ENCODE measurements at places on chromosomes 7 and 10. TPM values are rescaled to one million over a fixed set of nuclear protein-coding genes. Genes with fewer than 3 reads are reported as not detected.
A peak's percentile ranks its signal among the peaks of the same experiment; 100 is the strongest.

DNA sequence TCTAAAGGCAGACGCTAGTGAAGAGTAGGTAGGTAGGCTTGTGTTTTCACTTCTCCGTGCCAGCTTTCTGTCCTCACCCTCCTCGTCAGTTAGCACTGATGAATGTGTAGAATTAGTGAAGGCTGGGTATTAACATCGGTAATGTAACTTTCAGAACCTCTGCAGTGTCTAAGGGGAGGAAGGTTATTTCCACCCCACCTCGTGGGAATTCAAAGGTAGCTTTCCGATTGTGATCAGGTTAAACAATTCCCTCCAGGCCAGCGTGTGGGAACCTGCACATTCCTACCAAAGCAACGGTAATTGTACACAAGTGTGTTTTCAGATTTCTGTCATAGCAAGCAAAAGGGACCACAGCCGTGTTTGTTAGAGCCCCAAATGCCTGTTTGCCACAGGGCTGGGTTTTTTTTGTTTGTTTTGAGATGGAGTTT, 405.0 kb upstream of the GALNT17 start:
- no peak for DNase-seq

GRCh38 chr10:44650691-44651661, 260.2 kb upstream of the TMEM72 start:
- no peak for DNase-seq

GRCh38 chr7:66950311-66950710, 29.3 kb downstream of the TMEM248 start:
- no peak for DNase-seq

GRCh38 chr10:79947083-79947415, 1.9 kb downstream of the SFTPD start:
- DNase-seq, result no peak

GRCh38 chr7:24245362-24245761, 38.6 kb upstream of the NPY start:
- DNase-seq, result no peak

GRCh38 chr10:23337616-23338015, 7.0 kb downstream of the C10orf67 start:
- no peak for DNase-seq

DNA sequence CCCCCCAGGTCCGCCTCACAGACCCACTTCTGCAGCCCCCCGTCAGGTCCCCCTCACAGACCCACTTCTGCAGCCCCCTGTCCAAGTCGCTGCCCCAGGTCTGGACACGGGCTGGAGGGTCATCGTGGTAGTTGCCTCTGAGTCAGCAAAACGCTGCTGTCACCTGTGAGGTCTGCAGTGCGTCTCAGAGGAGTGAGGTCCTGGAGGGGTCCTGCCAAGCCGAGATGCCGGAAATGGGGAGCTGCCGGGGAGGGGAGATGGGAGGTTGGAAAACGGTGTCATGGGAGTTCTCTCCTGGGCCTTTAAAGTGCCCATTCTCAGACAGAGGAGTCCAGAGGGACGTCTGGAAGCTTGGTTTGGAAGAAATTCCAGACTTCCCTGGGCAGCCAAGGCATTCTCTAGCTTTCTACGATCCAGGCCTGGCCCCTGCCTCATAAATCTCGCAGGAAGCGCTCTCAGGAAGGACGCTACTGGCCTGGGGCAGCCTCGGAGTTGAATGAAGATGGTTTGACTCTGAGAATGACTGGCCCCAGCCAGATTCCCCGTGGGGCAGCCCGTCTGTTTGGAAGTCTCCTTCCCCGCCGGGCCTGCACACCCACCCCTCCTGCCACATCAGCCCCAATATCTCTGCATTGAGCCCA, 38.7 kb downstream of the CALML3 start:
- no peak for DNase-seq

GRCh38 chr10:5466451-5467206, 32.7 kb downstream of the CALML5 start:
- no peak for DNase-seq

GRCh38 chr7:25646726-25647413, 418.6 kb upstream of the NPVF start:
- no peak for DNase-seq

GRCh38 chr10:84336406-84337090, 8.2 kb downstream of the CCSER2 start:
- DNase-seq, result no peak

GRCh38 chr10:61063034-61063433, 119.0 kb upstream of the RHOBTB1 start:
- DNase-seq, result no peak

GRCh38 chr10:86481761-86482160, 39.8 kb downstream of the WAPL start:
- DNase-seq, result no peak

GRCh38 chr7:82559193-82559805, 115.7 kb upstream of the CACNA2D1 start:
- no peak for DNase-seq

DNA sequence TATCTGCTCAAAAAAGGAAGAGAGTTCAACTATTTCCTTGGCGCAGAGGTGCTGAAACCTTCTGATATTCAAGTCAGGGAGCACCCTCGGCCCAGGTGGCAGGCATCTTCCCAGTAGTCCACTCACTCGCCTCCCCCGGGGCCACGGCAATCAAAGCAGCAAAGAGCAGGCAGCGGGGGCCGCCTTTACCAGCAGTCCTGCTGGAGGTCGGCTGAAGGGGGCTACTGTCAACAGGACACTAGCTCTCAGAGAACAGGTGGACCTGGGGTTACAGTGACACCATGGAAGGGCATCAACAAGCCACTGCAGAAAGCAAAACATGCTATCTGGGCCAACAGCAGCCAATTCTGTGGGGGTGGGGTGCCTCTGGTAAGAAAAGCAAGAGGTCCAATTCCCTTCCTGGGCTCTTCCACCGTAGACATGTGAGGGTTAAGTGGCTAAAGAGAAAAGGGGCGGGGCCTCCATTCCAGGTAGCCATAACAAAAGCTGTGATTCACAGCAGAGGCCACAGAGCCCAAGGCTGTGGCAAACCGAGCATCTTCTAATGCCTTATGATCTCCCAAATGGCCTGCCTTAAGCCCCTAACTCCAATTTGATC, 9.4 kb downstream of the FZD9 start:
- no peak for DNase-seq

GRCh38 chr7:129213828-129214227, 11.0 kb upstream of the AHCYL2 start:
- no peak for DNase-seq

GRCh38 chr7:159042581-159043101, 102.0 kb downstream of the VIPR2 start:
- no peak for DNase-seq

- no peak for DNase-seq
These were observed 19.0 kb downstream of the KCNH2 start for GRCh38 chr7:150959081-150959480.

GRCh38 chr7:155586843-155587440, 40.6 kb upstream of the CNPY1 start:
- DNase-seq, result no peak

DNA sequence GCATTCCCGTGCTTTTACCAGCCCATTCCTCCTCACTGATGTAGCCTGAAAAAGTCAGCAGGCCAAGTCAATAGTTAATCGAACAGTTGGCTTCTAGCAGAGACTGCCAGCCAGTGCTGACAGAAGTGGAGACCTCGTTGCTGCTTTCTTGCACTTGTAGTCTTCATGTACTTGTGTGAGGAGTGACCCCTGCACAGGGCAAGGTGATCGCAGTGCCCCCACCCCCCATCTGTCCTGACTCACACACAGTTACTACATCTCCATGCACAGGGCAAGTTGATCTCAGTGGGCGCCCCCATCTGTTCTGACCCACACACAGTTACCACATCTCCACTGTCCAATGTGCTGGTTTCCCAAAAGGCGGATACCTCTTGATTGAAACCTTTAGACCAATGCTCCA, 34.2 kb downstream of the C10orf71 start:
- DNase-seq, result no peak

DNA sequence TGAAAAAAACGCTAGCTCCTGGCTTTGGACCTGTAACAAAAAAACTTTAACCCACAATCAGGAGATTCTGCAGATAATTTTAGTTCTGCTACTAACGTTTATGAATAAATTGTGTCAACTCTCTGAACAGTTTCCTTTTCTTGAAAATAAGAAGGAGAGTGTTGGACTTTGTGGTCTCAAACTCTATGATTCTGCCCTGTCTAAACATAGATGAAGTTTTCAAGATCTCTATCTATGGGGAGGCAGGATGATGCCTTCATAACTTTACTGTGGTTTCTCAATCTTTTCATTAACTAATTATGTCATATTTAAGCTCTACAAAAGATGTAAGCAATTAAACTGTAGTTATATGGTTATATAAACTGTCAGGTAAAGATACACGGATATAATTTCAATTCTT, 162.0 kb downstream of the REEP3 start:
- no peak for DNase-seq

DNA sequence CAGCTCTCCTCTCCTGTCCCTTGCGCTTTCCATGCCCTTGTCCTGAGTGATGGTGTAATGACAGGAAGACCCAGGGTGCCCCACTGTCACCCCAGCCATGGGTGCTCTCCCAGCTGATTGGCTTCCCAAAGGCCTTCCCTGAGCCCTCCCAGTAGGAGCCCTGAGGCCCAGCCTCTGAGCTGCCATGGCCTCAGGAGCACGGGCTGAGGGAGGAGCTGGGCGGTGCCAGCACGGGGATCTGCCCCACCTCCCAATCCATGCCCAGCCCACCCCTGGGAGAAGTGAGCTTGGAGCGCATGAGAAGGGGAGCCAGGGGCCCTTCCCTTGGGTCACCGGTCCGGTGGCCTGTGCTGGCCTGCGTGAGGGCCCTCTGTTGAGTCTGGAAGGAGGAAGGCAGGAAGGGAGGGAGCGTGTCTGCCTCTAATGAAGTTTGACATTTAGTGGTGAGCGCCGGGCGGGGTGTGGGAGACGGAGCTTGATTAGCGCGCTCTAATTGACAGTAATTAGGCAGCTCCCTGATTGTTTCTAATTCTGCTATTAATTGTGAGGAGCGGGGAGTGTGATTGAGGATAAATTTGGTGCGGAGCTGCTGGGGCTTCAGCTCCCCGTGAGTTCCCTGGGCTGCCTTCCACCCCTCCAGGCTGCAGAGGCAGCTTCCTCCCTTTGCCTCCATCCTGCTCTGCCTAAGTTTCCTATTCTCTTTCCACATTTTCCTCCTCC, 28.3 kb downstream of the GBX1 start:
- no peak for DNase-seq

DNA sequence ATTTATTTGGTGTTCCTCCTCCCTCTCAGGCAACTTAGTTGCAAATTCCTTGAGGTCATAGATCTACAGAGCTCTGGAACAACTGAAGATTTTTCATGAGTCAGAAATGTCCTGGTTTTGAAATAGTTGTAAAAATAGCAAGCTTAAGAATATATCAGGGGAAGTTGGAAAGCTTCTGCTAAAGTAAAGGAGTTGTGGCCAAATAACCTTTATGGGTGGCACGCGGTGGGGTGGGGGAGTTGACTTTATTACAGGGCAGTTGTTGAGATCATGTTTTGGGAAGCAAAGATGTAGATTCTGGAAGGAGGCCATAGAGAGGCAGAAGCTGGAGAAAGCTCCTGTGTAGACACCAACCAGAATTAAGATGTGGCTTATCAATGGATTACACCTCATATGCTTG, 326.0 kb upstream of the MTPN start:
- no peak for DNase-seq

GRCh38 chr7:32381024-32381601, 109.1 kb downstream of the LSM5 start:
- no peak for DNase-seq

DNA sequence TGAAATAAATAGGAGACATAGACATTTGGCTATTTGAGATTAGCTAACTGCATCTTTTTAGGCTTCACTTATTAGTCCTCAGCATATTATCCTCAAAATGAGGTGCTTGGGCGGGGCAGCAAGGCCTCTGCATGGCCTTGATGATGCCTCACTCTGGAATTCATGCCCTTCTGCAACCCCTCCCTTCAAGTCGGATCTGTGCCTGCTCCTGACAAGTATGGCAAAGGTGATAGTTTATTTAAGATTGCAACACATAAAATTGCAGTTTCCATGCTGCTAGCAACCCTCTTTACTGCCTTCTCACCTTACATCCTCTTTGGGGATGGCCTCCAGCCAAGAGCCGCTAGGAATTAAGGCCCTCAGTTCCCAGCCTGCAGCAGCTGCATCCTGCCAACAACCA, 241.3 kb upstream of the ADARB2 start:
- no peak for DNase-seq

GRCh38 chr7:28203508-28204240, 23.1 kb upstream of the JAZF1 start:
- DNase-seq, result no peak

GRCh38 chr10:92590623-92591549, 2.0 kb upstream of the KIF11 start:
- DNase-seq, result peak; percentile 37

DNA sequence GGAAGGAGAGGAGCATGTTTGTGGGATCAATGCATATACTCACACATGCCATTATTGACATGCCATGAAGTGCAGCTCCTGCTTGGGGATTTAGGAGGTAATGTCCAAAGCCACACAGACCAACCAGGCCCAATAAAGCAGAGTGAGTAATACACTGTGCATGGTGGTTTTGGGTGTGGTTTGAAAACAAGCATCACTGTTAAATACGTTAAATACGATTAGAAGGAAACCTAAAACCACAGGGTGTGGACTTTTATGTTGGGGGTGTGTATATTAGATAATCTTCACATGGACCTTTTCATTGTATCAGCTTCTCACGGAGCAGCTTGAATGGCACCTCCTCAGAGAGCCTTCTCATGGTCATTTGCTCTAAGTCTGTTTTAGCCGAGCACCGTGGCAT, 10.4 kb upstream of the EIF3A start:
- DNase-seq, result peak; percentile 87

PLAU gene
- not detected for polyA plus RNA-seq

CUZD1 gene
- polyA plus RNA-seq, result 1.7 TPM

NAPEPLD gene
- 8.7 TPM for polyA plus RNA-seq

PLXDC2 gene
- not detected for polyA plus RNA-seq

NME8 gene
- polyA plus RNA-seq, result not detected

SLC13A1 gene
- not detected for polyA plus RNA-seq

CTTNBP2 gene
- polyA plus RNA-seq, result not detected

VGF gene
- not detected for polyA plus RNA-seq

PDAP1 gene
- 17.2 TPM for polyA plus RNA-seq

NFE2L3 gene
- 13.9 TPM for polyA plus RNA-seq

Data from CD4-positive, CD25-positive, alpha-beta regulatory T cell (primary cell).